ENCODE measurements at places on chromosomes 3 and 15.

- no peak for DNase-seq
Observed at GRCh38 chr15:98774756-98775497, 126.6 kb downstream of the IGF1R start.

DNA sequence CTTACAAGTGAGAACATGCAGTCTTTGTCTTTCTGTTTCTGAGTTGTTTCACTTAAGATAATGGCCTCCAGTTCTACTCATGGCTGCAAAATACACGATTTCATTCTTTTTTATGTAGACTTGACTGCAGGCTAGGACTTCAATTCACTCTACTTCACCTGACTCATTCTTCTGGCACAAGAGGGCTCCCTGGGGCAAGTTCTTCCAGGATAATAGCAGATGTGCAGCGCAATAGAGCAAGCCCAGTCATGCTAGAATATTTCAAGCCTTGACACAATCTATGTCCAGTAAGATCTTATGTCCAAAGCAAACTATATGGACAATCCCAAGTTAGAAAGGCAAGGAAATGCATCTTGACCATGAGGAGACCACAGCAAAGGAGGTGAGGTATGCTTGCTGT is 211.7 kb upstream of the GADL1 start:
- DNase-seq: no peak

- DNase-seq: no peak
Observed at GRCh38 chr15:39279311-39279710, 301.6 kb upstream of the THBS1 start.

- DNase-seq: no peak
Observed at GRCh38 chr15:99053380-99054024, 45.9 kb upstream of the PGPEP1L start.

- DNase-seq: no peak
Observed at GRCh38 chr15:41690636-41691035, 30.4 kb downstream of the MGA start.
